ENCODE measurements at places on chromosomes 6 and 20.
A peak's percentile ranks its signal among the peaks of the same experiment; 100 is the strongest.

GRCh38 chr6:25122001-25122400 is 157.2 kb upstream of the CARMIL1 start:
- no peak for DNase-seq

- DNase-seq, result no peak
Observed at GRCh38 chr6:138093632-138094031, 13.6 kb downstream of the PERP start.

GRCh38 chr6:126672649-126673048 is 332.7 kb downstream of the CENPW start:
- DNase-seq, result no peak

DNA sequence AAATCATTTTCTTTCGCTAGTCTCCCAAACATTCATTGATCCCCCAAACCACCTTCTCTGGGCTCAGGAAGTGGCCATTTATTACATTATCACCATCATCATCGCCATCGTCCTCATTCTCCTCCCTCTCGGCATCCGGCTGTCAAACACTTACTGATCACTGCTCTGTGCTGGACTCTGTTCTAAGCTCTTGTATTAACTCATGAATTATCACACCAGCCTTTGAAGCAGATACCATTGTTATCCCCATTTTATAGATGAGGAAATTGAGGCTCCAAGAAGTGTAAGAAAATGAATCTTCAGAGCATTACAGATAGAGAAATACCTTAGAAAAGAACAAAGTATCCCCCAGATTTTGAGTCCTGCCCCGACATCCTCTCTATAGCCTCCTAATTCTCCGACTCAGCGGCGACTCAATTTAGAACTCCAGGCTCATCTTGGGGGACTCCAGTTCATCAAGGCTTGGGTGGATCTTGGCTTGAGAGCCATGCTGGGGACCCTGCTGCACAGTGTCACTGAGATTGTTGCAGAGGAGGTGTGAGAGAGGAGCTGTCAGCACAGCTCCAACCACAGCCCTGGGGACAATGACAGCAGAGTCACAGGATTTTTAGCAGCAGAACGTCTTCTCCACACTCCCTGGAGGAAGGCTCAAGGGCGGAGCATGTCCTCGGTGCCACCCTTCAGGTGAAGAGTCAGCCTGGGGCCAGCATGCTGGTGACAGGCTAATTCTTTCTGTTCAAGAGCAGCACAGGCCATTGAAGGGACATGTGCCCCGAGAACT is 6.6 kb upstream of the EEF1E1 start:
- no peak for DNase-seq

GRCh38 chr20:44637522-44638372 is 13.8 kb downstream of the ADA start:
- no peak for DNase-seq

- no peak for DNase-seq
Observed at GRCh38 chr6:21856456-21856825, 262.9 kb downstream of the SOX4 start.

GRCh38 chr6:12208190-12208589 is 82.0 kb upstream of the EDN1 start:
- DNase-seq, result peak; percentile 7

DNA sequence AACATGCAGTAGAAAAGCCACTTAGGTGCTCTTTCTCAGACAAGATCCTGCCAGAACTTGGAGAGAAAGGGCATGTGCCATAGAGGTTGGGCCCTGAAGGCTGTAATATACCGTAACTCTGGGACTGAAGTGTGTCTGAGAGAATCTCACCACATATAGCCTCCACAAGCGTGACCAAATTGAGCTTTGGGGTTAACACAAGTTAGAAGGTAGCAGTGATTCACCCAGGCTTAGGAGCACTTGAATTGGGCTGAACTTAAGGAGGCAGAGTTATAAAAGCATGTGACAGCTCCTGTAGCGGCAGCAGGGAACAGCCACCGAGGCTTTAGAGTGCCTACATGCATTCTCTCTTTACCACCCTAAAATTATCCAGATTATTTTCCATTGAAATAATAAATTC is 361.6 kb downstream of the PHF3 start:
- DNase-seq, result no peak

GRCh38 chr20:5511505-5511904 is 194.8 kb upstream of the PROKR2 start:
- DNase-seq, result no peak

- DNase-seq, result no peak
Observed at GRCh38 chr20:56953048-56953586, 313.3 kb downstream of the BMP7 start.

DNA sequence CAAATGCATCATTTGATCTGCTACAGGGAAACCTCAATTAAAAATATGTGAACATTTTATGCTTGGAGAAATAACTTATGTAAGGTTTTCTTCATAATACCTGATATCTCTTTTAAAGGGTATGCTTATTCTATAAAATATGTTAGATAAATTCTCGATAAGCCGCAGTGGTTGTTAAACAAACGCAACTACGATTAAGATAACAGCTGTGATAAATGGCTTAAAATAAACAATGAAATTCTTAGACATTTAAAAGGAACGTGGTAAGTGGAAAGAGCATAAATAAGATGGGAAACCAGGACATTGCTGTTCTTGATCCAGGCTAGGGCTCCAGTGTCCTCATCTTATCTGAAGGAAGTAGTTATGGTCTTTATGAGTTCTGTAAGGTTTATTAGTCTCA is 415.9 kb downstream of the CD83 start:
- DNase-seq, result no peak

DNA sequence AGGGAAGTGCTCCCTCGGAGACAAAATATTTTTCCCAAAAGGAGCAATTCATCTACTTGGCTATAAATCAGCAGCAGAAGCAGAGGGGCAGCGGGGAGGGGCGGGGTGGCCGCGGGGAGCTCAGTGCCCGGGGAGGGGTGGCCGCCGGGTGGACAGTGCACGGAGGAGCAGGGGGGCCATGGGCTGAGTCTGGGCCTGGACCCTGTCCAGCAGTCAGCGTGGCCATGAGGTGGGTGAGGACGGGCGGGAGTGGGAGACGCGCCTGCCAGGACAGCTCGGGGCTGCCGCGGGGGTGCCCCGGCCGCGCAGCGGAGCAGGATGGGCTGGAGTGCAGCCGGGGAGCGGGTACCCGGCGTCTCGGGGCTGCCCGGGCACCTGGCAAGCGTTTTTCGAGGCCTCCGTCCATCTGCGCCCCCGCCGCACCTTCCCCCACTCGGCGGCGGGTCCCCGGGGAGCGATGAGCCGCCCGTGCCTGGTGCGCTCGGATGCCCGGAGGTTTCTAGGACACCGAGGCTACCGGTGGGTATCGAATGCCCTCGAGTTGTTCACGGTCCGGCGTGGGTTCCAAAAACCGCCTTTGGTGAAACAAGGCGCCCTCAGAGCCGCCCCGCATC is 229.5 kb downstream of the THBS2 start:
- no peak for DNase-seq
